Type B pancreatic cell (in vitro differentiated cells): ENCODE measurements at places on chromosomes 1 and 21. TPM values are rescaled to one million over a fixed set of nuclear protein-coding genes. Genes with fewer than 3 reads are reported as not detected.

DNA sequence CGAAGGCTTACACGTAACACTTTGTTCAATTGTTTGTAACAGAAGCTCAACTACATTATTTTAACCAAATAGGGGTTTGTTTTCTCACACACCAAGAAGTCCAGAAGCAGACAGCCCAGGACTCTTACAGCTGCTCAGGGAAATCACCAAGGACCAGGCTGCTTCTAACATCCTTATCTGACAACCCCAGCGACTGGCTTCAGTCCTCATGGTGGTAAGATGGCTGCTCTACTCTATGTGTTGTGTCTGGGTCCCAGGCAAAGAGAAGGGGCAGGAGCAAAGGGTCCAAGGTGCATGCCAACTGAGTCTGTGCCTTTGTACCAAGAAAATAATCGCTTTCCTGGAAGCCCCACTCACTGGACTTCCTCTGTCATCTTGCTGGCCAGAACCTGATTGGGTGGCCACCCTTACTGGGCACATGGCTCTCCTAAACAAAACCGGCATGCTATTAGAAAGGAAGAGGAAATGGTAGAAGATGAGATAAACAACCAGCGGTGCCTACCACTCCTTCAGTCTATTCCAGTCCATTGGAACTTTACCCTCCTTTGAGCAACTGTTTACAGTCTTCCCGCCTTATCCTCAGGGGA, 34.1 kb upstream of the LRRC8D start:
- peaks cover 14% of the 10 kb centered on the region for H3K4me1 ChIP-seq
- no peak for DNase-seq
- H3K27ac ChIP-seq = no peak overlapping the region

TCHHL1 gene
- 6.5 and 22.3 TPM in 2 replicates for total RNA-seq

DNA sequence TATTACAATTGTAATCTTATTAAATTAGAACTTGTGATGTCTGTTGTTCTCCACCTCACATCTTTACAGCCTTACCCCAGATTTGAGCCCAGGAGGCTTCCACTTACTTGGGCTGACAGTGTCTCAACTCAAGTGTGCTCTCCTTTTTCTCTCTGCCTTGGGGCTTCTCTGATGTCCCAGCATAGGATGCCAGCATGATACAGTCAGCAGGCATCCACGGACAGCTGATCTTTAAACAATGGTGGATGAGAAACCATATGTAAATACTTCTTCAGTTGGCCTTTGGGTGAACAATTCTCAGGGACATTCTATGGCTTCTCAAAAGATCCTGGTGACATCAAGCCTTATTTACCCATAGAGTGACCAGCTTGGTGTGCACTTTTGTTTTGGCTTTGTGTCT, 107.6 kb upstream of the GORAB start:
- H3K4me1 ChIP-seq = no peaks in the 10 kb centered on the region
- no peaks in the 10 kb centered on the region for H3K36me3 ChIP-seq
- no peak overlapping the region for H3K27ac ChIP-seq
- H3K4me3 ChIP-seq = no peak overlapping the region

DNA sequence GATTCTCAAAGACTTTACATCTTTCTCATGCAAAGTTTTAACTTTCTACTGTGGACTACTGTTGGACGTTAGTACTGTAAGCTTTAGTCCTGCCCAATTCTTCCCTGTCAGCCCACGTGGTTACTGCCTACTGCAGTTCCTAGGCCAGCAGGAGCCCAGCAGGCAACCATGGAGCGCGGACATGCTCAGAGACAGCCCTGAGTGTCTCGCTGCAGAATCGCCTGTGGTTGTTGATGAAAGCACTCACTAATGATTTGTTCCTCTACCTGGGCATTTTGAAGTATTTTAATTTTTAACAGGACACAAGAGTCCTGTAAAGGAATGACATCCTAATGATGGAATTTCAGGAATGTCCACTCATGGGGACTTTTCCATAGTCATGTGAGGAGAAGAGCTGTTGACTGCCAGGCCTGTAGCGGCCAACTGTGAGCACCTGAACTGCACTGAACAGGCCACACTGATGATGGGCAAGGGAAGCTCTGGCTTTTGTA, 44.1 kb downstream of the PGBD5 start:
- H3K27ac ChIP-seq = peak overlapping the region; percentile 44
- no peaks in the 10 kb centered on the region for H3K27me3 ChIP-seq
- H3K4me1 ChIP-seq = peaks cover 20% of the 10 kb centered on the region
- H3K36me3 ChIP-seq = peaks cover 7% of the 10 kb centered on the region
- no peak for DNase-seq
- H3K4me3 ChIP-seq = peak overlapping the region; percentile 40

RBM34 gene
- total RNA-seq = 74.9 and 83.5 TPM in 2 replicates

GJB3 gene
- total RNA-seq = 6.5 and 19.5 TPM in 2 replicates

DNA sequence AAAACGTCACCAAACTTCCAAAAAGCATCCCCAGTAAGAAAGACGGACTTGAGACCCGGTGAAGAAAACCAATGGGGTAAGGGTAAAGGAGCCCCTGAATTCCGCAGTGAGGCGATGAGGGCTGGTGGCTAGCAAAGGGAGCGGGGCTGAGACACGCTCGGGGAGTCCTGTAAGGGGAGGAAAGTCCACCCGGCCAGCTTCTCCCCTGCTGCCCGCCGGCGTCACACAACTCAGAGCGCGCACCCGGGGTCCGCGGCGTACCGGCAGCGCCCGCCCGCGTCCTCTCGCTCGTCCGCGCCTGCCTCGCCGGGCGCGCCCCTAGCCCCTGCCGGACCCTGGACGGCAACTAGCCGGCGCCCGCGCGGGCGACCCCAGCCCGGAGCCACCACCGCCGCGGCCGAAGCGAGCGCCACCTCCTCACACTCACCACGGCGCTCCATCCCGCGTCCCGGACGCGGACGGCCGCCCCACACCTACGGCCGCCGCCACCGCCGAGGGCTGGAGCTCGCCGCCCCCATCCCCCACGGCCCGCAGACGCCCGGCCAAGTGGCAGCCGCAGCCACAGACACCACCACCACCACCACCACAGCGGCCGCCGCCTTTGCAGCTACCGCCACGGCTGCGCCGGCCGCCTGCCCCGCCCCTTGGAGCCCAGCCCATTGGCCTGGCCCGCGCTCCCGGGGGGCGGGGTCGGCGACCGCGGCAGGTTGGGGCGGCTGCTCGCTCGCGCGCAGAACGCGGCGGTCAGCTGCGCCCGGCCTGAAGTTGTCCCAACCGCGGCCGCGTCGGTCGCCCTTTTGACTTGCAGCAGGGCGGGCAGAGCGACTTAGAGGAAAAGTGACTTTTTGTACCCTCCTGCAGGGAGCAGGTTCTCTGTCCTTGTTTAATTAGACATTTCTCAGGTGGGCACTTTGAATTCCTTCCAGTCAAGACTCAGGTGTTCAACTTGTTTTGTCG, 10.0 kb upstream of the ARHGAP29 start:
- peak overlapping the region; percentile 95 for H3K4me3 ChIP-seq
- H3K27me3 ChIP-seq = peaks cover 54% of the 10 kb centered on the region
- peak overlapping the region; percentile 93 for H3K27ac ChIP-seq
- peaks cover 7% of the 10 kb centered on the region for H3K36me3 ChIP-seq
- peaks cover 14% of the 10 kb centered on the region for H3K4me1 ChIP-seq

GRCh38 chr1:32071758-32072621, 749 bp upstream of the TMEM39B start:
- DNase-seq = no peak
- peaks cover 23% of the 10 kb centered on the region for H3K4me1 ChIP-seq
- H3K27ac ChIP-seq = peak overlapping the region; percentile 84
- H3K36me3 ChIP-seq = no peaks in the 10 kb centered on the region

GRCh38 chr1:162147760-162148159, 78.3 kb downstream of the NOS1AP start:
- H3K27ac ChIP-seq = no peak overlapping the region
- H3K27me3 ChIP-seq = no peaks in the 10 kb centered on the region
- H3K4me3 ChIP-seq = no peak overlapping the region

DNA sequence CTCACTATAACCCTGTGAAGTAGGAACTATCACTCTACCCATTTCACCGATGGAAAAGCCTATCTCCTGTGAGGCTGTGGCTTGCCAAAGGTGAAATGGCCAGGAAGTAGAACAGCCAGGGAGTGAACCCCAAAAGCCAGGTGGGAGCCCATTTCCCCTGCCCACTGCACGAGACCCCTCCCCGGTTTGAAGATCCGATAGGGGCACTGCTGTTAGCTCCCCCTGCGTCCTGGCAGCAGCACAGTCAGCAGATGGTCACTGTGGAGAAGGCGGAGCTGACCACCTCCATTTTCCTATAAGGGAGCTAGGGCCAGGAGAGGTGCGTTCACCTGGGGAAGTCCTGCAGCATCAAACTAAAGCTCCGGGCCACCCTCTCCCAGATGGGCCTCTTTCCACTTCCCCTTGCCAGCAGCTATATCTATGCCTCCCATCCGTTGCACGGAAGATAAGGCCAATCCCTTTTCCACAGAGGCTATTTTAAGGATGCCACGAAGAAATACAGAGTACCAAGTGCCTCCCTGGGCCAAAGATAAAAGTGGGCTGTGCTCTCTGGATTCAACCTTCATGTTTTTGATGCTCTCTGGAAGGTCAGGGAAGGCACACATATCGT, 7.8 kb downstream of the ERG start:
- no peaks in the 10 kb centered on the region for H3K27me3 ChIP-seq
- H3K36me3 ChIP-seq = no peaks in the 10 kb centered on the region
- H3K4me3 ChIP-seq = no peak overlapping the region
- no peak overlapping the region for H3K27ac ChIP-seq
- H3K4me1 ChIP-seq = peaks cover 34% of the 10 kb centered on the region

GRCh38 chr1:203181586-203182386, 4.7 kb downstream of the CHI3L1 start:
- peaks cover 33% of the 10 kb centered on the region for H3K4me1 ChIP-seq
- no peak for DNase-seq
- no peak overlapping the region for H3K4me3 ChIP-seq
- H3K27me3 ChIP-seq = peaks cover 12% of the 10 kb centered on the region

SLC35D1 gene
- total RNA-seq = 10.0 and 13.0 TPM in 2 replicates

- DNase-seq = no peak
- H3K36me3 ChIP-seq = no peaks in the 10 kb centered on the region
- peaks cover 5% of the 10 kb centered on the region for H3K4me1 ChIP-seq
- H3K27ac ChIP-seq = no peak overlapping the region
- no peaks in the 10 kb centered on the region for H3K27me3 ChIP-seq
- H3K4me3 ChIP-seq = no peak overlapping the region
Observed at GRCh38 chr1:176826265-176826664, 338.2 kb downstream of the ASTN1 start.

FAM131C gene
- 1.4 and 3.1 TPM in 2 replicates for total RNA-seq

DNA sequence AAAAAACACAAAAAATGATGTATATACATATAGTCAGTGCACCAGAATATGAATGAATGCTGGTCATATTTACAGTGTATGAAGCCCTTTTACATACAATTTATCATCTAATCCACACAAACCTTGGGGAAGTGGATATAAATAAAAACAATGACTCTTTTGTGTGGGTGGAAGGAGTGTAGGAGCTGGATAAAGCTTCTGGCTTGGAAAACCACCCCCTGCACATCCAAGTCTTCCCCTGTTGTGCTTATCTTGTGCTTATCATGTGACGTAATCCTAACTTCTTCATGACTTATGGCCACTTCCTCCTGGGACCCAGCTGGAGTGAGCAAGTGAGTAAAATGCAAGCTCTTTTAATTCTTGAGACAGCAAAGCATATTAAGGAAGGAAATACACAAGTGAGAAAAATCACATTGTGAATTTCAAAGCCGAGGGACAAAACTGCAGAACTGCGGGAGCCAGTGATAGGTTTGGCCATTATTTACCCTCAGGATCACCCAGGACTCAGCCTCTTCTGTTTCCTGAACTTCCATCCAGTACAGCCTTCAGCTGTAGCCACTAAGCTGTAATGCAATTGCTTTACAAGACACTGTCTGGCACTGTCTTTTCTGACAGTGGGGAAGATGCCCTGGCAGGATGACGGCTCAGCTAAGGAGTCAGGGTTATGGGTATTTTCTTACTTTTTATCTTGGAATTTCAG, 104.0 kb upstream of the PPM1J start:
- peaks cover 3% of the 10 kb centered on the region for H3K36me3 ChIP-seq
- H3K27ac ChIP-seq = peak overlapping the region; percentile 18
- H3K4me1 ChIP-seq = peaks cover 17% of the 10 kb centered on the region
- DNase-seq = no peak
- H3K4me3 ChIP-seq = no peak overlapping the region

DNA sequence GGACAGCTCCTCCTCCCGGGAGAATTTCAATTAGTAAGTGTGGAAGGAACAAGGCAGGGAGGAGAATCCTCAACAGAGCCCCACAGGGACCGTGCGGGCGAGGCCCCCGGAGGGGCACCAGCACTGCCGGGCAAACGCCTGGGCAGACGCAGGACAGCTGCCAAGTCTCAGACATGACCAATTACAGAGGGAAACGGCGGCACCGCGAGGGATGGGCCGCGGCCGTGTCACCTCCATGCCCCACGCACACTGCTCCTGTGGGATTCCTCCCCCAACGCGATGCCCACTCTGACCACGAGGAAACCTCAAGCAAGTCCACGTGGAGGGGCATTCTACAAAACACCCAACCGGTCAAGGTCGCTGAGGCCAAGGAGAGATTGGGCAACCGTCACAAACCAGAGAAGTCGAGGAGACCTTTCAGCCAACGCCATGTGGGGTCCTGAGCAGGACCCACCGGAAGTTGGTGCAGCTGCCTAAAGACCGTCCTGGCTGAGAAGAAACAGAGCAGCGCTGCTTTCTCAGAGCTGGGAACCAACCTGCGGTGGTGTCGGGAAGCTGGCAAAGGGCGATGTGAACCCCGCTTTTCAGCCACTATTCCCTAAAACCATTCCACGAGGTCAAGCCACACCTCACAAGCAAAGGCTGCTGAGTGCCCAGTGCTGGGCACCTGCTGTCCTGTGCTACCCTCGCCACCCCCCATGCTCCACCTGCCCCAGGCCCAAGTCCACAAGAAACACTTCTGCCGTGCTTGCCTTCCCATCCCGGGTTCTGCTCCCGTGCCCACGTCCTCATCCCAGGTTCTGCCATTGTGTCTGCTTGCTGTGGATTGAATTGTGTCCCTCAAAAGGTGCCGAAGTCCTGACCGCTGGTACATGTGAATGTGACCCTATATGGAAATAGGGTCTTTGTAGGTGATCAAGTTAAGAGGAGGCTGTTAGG, 1.4 kb upstream of the KRTAP10-4 start:
- peaks cover 3% of the 10 kb centered on the region for H3K27me3 ChIP-seq
- no peak overlapping the region for H3K4me3 ChIP-seq
- no peak overlapping the region for H3K27ac ChIP-seq
- no peaks in the 10 kb centered on the region for H3K4me1 ChIP-seq
- no peaks in the 10 kb centered on the region for H3K36me3 ChIP-seq
- no peak for DNase-seq

- no peak overlapping the region for H3K27ac ChIP-seq
- H3K4me3 ChIP-seq = no peak overlapping the region
- no peaks in the 10 kb centered on the region for H3K27me3 ChIP-seq
- no peaks in the 10 kb centered on the region for H3K4me1 ChIP-seq
- no peaks in the 10 kb centered on the region for H3K36me3 ChIP-seq
Observed at GRCh38 chr1:240385551-240385950, 226.4 kb downstream of the GREM2 start.

SESN2 gene
- 21.5 and 40.2 TPM in 2 replicates for total RNA-seq

CLCC1 gene
- total RNA-seq = 24.2 and 32.9 TPM in 2 replicates

LIPI gene
- not detected in 2 replicates for total RNA-seq
